ENCODE measurements at places on chromosomes 7 and 10.

DNA sequence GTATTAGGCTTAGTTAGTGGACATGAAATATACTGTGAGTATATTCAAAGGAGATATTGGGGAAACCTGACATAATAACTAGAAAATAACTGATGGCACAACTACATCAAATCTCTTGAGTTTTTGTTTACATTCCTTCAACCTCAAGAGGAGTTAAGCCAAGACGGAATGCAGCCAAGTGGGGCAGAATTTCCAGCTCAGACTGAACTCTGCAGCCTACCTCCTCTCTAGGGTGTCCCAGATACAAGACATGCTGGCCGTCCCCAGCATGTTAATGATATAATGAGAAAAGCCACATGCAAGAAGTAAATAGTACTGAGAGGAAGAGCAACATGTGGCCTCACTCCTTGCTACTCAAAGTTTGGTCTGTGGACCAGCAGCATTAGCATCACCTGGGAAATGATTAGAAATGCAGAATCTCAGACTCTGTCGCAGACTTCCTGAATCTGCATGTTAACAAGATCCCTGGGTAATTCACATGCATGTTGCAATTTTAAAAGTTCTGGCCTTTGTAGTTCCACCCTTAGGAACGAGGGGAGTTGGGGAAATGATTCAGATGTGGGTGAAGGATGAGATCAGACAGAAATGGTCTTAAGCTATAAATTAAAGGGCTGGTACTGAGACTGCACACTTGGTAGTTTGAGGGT lies 118.4 kb upstream of the CACUL1 start:
- no peak for DNase-seq

DNA sequence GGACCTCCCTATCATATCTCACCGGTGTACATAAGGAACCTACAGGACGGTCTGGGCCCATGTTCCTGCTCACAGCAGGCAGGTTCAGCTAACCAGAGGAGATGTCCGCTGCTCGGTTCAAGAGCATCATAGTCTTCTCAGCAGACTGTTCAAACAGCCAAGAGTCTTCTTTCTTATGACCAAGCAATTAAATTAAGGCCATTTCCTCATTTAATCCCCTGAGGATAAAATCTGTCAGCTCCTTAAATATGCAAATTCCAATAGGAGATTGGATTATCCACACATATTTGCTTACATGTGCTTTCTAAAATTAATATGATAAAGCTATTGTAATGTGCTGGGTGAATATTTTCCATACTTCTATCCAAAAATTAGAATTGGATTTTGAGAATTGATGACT lies 59.7 kb downstream of the LMBR1 start:
- no peak for DNase-seq

DNA sequence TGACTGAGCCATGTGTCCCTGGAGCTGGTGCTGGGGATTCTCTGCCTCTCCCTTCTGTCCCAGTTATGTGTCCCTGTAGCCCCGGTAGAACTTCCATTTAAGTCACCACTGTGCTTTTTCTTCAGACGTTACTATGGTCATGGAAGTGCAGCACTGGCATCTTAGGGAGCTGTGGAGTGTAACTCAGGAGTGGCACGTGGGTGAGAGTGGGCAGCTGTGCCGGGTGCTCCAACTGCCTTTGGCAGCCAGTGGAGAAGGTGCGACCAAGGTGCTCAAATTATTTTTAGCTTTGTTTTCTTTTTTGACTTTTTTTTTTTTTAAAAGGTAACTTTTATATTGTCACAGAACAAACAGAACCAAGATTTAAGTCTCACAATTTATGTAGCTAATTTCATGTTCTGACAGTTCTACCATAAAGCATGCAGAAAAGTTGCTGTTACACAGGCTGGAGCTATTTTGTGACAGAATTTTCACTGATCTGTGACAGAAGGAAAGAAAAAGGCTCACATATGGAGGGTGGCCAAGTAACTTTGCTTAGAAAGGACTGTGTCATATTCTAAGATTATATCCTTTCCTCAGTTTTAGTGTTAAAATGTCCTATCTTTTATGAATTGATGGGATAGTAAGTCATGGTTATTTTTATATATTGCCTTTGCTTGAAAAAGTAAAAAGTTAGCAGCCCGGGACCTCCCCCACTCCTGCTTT lies 73.9 kb downstream of the SH2D4B start:
- no peak for DNase-seq

DNA sequence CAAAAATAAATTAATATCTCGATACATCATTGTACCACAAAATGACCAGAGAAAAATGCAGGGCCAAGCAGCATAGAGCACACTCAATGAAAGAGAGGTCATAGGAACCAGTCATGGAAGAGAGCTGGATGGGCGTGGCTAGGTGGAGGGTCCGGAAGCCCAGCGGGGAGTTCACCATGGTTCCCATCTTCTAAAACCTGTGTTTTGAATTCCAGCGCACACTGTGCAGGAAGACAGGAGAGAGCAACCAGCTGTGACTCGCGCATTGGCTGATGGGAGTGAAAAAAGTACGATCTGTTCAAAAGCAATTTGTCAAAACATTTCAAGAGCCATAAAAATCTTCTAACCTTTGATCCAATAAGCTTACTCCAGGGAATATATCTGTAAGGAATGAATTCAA lies 125.2 kb upstream of the NANOS1 start:
- DNase-seq: no peak

GRCh38 chr7:127918130-127918529 lies 113.1 kb downstream of the LRRC4 start:
- no peak for DNase-seq

DNA sequence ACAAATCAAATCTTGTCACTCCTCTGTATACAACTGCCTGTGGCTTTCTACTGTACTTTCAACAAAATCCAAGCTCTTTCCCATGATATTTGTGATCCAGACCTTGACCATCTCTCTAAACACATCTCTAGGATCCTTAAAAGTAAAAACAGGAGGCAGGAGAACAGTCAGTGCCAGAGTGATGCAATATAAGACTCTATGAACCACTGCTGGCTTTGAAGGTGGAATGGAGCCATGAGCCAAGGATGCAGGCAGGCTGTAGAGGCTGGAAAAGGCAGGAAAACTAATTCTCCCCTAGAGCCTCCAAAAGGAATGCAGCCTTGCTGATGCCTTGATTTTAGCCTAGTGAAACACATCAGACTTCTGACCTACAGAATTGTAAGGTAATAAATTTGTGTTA lies 45.5 kb upstream of the LRRN3 start:
- no peak for DNase-seq

GRCh38 chr10:20158086-20158485 lies 341.9 kb downstream of the PLXDC2 start:
- DNase-seq: no peak

- no peak for DNase-seq
Measured at GRCh38 chr7:32218741-32219288, 148.6 kb upstream of the PDE1C start.

DNA sequence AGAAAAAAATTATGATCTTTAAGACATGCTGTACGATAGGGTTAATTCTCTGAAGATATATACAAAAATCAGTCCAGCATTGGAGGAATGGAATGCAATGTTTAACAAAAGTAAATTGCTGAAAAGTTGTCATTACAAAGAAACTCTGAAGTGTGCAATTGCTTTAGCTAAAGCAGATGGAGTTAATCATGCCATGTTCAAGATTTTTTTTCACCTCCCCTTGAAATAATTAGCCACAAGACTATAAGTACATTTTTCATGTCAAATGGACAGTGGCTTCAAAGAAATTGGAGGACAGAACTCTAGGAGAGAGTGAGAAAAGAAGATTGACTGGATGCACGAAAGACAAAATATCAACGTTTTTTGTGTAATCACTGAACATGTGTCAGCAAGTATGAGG lies 63.1 kb upstream of the MEOX2 start:
- DNase-seq: no peak

GRCh38 chr10:52775132-52775647 lies 2.6 kb upstream of the MBL2 start:
- no peak for DNase-seq

- no peak for DNase-seq
Measured at GRCh38 chr7:155796381-155797261, 15.6 kb downstream of the SHH start.

DNA sequence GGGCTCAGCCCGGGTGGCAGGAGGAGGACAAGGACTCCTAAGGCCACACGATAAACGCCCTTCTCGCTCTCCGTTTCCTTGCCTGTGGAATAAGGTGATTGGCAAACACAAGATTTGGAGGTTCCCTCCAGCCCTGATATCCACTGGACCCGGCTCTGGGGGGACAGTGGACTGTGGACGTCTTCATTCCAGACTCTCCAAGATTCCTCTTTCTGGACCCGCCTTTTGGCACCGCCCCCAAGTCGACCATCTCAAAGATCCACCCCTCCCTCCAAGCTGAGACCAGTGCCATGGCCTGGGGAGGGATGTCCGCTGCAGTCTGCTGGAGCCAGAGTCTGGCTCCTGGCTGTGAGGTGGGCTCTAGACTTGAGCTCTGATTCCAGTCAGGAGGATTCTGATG lies 23.6 kb downstream of the ZNF783 start:
- DNase-seq: no peak

- DNase-seq: no peak
Measured at GRCh38 chr10:75883081-75884072, 452.0 kb downstream of the LRMDA start.

Measured in fibroblast of skin of left biceps (primary cell).